ENCODE measurements at places on chromosomes 7 and 10. TPM values are rescaled to one million over a fixed set of nuclear protein-coding genes. Genes with fewer than 3 reads are reported as not detected.

The NUTM2A gene
- 1.6 TPM for total RNA-seq

The ZNF518A gene
- 13.0 TPM for total RNA-seq

The CRTAC1 gene
- total RNA-seq: 8.0 TPM

The RHBDD2 gene
- 28.1 TPM for total RNA-seq

The PRKG1 gene
- 30.7 TPM for total RNA-seq

GRCh38 chr7:36749282-36749960 lies 25.1 kb upstream of the AOAH start:
- no peak overlapping the region for H3K27ac ChIP-seq
- no peaks in the 10 kb centered on the region for H3K4me1 ChIP-seq
- no peaks in the 10 kb centered on the region for H3K27me3 ChIP-seq
- H3K4me3 ChIP-seq: no peak overlapping the region

GRCh38 chr7:115494529-115495147 lies 535.9 kb downstream of the TFEC start:
- H3K4me1 ChIP-seq: no peaks in the 10 kb centered on the region
- no peak overlapping the region for H3K4me3 ChIP-seq
- DNase-seq: no peak
- H3K27me3 ChIP-seq: peaks cover 4% of the 10 kb centered on the region
- H3K36me3 ChIP-seq: no peaks in the 10 kb centered on the region
- H3K27ac ChIP-seq: no peak overlapping the region

- H3K27ac ChIP-seq: no peak overlapping the region
- H3K27me3 ChIP-seq: no peaks in the 10 kb centered on the region
- H3K4me3 ChIP-seq: no peak overlapping the region
- no peaks in the 10 kb centered on the region for H3K4me1 ChIP-seq
Observed at GRCh38 chr10:131848296-131848695, 52.5 kb upstream of the PPP2R2D start.

DNA sequence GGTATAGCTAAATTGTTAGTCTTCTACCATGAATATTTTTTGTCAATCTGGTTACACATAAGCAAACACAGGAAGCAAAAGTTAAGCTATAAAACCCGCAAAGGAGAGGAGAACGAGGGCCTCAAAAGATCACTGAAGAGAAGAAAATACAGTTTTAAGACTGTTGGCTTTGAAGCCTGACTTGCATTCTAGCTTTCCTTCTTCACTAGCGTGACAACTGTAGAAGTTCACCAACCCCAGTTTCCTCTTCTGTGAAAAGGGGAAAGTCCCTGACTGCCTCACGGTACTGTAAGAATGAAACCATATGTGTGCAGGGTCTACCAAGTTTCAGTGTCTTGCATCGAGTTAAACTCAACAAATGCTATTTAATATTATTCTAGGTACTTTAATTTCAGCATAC lies 7.5 kb upstream of the LRRN3 start:
- H3K27ac ChIP-seq: no peak overlapping the region
- H3K4me1 ChIP-seq: no peaks in the 10 kb centered on the region
- H3K27me3 ChIP-seq: no peaks in the 10 kb centered on the region
- H3K36me3 ChIP-seq: no peaks in the 10 kb centered on the region

Measured in heart left ventricle (tissue), 16 donors.